Effector CD4-positive, alpha-beta T cell (primary cell): ENCODE measurements at places on chromosomes 1 and 21.

- no peak for DNase-seq
Measured at GRCh38 chr1:34603594-34603993, 151.3 kb upstream of the GJB5 start.

GRCh38 chr1:154325583-154326545 lies 539 bp downstream of the ATP8B2 start:
- DNase-seq = peak; percentile 34

DNA sequence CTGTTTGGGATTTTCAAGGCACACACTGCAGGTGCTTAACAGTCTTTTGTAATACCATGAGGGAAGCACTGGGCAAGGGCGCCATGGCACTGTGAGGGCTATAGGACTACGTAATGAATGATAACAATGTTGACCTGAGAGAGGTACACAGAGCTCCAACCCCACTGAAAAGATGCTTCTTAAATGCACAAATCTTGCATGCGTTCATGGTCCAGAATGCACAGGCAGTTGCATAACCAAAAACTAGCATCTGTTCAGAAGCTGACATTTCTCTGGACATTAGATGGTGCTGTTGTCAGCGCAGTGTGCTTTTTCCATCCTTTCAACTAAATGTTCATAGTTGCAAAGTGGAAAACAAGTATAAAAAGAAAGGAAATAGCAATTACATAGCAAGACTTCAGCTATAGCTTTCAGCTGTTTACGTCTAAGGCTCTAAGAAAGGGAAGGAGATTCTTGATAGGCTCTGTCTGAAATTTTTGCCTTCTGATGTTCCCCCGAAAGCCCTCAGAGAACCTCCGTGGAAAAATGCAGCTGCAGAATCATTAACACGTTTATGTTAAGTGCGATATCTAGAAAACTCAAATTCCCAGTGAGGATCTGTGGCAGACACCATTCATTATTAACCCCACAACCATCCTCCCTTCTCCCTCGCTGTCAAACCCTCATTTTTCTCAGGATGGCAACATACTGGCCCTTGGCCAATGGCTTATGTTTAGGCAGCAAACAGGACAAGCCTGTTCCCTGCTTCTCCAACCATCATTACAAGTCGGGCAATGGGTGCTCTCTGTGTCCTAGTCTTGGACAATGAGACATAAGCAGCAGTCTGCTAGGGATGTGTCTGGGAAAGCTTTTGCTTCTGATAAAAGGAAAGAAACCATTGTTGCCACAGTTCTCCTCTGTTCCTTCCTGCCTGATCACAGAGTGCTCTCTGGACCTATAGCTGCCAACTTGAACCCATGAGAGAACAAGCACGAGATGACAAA lies 8.2 kb upstream of the TARBP1 start:
- no peak for DNase-seq

DNA sequence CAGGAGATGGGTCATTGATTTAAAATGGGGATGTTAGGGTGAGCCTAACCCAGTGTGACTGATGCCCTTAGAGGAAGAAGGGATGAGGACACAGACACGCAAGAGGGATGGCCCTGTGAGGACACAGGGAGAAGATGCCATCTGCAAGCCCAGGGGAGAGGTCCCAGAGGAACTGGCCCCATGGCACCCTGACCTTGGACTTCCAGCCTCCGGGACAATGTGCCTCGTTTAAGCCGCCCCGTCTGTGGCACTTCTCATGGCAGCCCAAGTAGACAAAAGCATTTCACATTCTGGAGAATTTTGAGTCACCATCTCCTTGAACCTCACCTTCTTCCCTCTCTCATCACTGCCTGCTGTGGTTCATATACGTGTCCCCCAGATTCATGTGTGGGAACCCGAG lies 20.1 kb upstream of the PCBP3 start:
- DNase-seq = no peak

DNA sequence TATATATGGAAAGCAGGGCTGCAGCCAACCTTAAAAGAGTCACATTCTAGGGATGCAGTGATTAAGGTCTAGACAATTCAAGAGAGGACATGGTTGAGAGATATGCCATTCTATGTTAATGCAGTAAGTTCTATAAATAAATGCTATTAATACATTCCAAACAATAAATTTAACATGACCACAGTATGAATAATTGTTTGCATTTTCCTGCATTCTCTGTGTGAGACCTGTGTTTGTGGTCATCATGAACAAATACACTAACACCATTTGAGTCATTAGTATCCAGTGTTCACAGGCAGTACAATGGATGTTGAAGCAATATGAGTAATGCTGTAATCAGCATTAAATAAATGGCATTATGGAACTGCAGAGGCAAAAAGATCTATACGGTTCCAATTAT lies 5.5 kb upstream of the ZRANB2 start:
- DNase-seq = no peak

- no peak for DNase-seq
Measured at GRCh38 chr1:113975211-113975895, 3.9 kb upstream of the OLFML3 start.

GRCh38 chr1:157098519-157098918 lies 1.1 kb downstream of the ETV3L start:
- DNase-seq = no peak

GRCh38 chr1:61450454-61450853 lies 274.5 kb downstream of the TM2D1 start:
- DNase-seq = no peak

DNA sequence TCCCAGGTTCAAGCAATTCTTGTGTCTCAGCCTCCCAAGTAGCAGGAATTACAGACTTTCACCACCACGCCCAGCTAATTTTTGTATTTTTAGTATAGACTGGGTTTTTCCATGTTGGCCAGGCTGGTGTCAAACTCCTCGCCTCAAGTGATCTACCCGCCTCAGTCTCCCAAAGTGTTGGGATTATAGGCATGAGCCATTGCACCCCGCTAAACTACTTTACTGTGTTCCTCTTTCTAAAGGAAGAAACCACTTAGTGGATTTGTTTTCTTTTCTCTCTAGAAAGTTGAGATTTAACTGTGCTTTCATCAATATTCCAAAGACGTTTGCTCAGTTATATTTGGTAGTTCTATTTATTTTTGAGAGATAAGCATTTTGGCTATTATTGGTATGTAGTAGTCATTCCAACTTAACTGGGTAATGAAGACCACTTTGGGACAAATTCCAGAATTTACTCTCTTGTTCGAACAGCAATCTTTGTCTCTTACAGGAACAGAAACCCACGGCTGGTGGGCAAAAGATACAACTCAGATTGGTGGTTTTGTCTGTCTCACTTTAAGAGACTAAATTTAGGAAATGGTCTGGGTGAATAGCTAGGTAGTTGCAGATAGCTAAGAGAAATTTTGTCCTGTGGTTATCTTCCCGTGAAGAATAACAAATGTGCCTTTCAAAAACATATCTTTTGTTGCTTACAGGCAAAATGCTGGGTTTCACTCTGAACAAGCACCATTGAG lies 103.5 kb upstream of the CD55 start:
- DNase-seq = no peak

DNA sequence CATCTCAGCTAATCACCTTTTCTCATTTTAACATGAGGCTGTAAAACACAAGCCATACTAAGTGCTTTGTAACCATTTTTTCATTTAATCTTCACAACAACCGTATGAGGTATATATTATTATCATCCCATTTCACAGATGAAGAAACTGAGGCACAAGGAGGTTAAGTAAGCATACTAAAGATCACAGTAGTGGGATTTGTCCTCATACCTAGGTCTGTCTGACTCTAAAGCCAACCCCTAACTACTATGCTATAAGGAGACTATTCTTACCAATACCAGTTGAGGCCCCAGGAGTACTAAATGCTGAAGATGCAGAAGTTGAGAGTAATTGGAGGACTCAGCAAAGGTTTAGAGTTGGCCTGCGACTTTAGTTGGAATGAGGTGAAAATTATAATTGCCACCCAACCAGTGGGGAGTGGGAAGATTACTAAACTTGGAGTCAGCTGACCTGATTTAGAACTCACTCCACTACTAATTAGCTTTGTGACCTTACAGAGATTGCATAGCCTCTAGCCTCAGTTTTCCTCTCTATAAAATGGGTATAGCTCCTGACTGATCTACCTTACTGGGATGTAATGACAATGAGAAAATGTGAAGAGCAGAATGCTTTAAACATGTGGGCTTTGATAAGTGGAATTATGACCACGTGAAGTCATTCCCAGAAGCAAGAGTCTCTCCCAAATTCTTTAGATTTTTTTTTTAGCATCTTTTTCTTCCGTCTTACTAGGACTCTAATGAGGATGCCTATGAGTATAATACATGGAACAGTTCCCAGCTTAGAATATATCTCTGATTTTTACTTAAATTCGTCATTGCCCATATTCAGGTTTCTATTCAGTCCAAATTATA lies 85.8 kb upstream of the IPO9 start:
- DNase-seq = no peak

GRCh38 chr1:89276690-89277089 lies 4.0 kb upstream of the GBP5 start:
- no peak for DNase-seq

DNA sequence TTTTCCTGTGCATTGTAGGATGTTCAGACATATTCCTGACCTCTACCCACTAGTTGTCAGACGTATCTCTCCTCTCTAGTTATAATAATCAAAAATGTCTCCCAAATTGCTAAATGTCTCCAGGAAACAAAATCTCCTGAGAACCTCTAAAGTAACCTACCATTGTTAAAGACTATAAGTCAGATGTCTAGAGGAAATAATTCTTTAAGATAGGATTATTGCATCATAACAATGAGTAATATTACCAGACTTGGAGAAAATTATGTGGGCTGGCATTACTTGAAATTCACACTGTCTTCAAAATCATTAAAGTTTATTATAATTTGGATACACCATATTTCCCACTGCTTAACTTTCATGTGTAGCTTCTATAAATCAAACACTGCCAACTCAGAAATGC lies 643.0 kb upstream of the ADGRL2 start:
- no peak for DNase-seq
